ENCODE measurements at places on chromosomes 5 and 9.

- DNase-seq, result peak; percentile 89
These were observed at the start of the genes PRELID1 and RAB24 for GRCh38 chr5:177303121-177303924. TSS of gene PRELID1 (plus strand) at chr5:177303799. CDS start at chr5:177303986, 187 bp downstream. TSS of gene RAB24 (minus strand) at chr5:177303719. CDS start at chr5:177303288, 431 bp downstream.

DNA sequence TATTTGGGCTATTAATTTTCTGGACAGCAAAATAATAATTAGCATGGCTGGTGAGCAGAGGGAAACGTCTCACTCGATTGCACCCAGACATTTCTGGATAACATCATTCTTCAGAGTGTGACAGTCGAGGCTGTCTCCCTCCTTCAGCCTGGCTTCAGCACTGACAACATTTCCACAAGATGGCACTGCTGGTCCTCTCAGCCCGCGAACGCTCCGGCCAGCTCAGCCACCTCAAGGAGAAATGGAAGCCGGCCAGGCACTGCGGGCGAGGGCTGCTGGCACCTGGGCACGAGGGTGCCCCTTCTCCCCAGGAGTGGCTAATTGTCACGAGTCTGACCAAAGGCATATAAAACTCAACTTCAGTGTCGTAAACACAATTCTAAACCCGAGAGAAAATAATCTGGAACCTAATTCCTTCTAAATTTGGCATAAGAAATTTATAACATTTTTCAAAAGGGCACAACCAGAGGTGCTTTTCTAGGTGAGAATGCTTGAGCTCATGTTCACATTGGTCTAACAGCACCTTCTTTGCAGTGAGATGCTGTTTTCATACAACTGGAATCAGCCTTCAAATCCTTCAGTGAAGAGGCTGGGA lies 65.9 kb downstream of the DAP start:
- peak; percentile 22 for DNase-seq

DNA sequence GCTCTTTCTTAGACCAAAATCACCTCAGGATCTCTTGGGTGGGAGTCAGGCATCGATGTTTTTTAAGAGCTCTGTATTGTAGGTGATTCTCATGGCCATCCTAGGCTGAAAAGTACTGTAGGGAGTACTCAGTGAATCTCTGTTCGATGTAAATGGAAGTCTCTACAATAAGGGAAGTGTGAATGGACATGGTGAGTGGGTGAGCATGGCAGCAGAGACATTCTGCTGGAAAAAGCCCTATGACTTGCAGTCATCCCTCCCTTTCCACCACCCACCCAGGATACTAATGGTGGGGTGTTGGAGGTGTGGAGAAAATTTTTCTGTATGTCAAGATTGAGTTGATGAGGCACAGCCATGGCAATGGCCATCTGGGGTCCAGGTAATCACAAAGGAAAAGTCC lies 30.9 kb downstream of the ZNF366 start:
- DNase-seq, result no peak

GRCh38 chr9:25003686-25004085 lies 458.0 kb upstream of the IZUMO3 start:
- DNase-seq, result no peak

- peak; percentile 58 for DNase-seq
These were observed 10.4 kb downstream of the TRIM14 start for GRCh38 chr9:98108531-98109031.

DNA sequence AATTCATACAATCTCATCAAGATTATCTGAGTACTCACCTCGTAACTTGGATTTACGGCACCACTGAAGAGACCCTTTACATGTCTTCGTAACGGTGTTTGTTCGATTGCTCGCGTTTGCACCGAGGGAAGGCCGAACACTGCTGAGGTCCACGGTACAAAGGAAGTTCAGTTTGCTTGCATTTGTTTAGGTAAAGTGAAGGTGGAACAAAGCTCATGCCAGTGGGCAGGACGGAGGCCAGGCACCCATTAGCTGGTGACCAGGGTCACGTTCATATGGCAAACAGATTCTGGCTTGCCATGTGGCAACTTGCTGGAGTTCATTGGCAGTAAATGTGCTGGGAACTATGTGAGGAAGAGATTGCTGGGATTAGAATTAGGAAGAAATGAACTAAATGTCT lies 164.8 kb downstream of the MACROH2A1 start:
- no peak for DNase-seq

- peak; percentile 64 for DNase-seq
These were observed at the start of gene FGFR4 for GRCh38 chr5:177086654-177087397. TSS of gene FGFR4 (plus strand) at chr5:177086915. CDS start at chr5:177089603, 2,688 bp downstream.

- DNase-seq, result no peak
These were observed 18.4 kb downstream of the OGN start for GRCh38 chr9:92385953-92386352.

DNA sequence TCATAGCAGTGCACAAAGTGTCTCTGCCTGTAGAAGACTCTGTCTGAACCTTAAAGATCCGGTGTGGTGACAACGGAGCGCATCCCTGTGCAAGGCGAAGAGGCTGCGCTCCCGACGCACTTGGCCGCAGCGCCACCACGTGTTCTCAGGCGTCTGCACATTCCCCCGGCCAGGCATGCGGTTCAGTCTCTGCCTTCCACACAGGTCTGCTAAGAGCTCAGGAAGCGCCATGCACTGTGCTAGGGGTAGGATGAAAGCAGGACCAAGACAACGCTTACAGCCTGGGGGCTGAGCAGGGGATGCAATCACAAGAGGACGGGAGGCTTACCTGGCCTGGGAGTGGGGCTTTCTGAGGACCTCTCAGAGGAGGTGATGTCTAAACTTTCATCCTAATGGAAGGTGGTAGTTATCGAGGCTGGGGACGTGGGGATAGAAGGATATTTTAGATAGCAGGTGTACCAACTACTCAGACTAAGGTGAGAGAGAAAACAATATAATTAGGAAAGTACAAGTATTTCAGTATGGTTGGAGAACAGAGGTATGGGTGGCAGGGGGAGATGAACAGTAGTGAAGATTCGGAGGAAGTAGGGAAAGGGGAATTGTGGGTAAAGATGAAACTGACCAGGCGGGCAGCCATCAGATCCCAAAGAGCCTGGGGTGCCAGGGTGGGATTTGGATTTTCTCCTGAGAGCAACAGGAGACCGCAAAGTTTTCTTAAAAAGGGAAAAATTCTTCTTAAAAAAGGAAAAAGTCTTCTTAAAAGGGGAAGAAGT lies 13.3 kb downstream of the CAPSL start:
- peak; percentile 94 for DNase-seq

DNA sequence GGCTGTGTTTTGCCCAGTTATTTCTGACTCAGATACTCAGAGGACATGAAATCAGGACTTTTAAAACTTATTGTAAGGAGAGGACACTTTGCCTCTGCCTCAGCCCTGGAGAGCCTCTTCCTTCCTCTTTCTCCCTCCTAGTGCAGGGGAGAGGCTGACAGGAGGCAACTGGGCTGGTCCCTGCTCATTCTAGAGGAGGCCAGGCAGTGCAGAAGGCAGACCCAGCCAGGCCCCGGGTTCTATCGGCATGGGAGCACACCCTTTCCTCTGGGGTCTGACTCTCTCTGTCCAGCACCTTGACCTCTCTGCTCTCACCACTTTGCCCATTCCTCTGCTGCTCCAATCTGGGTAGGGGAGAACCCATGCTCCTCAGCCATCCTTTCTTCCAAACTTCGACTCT lies 16.0 kb upstream of the SMIM32 start:
- no peak for DNase-seq

DNA sequence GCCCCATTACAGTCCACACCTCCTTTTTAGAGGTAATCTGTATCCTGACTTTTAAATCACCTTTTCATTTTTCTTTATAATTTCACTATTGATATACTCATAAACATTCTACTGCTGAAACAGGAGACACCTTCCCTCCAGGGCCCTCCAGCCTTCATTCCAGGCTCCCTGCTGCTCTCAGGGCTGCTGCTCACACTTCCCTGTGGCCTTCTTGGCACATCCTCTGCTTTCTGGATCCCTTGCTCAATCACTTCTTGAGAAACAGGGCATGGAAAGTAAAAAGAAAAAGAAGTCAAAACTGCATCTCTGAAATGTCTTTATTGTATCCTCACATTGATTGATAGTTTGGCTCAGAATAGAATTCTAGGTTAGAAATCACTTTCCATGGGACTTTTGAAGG lies 19.3 kb upstream of the WNT8A start:
- no peak for DNase-seq

All from activated CD4-positive, alpha-beta T cell treated with anti-CD3 and anti-CD28 coated beads, Interleukin-2, amount 50 U/mL, for 16 hours (primary cell).